ENCODE measurements at places on chromosomes 7 and 10. TPM values are rescaled to one million over a fixed set of nuclear protein-coding genes. Genes with fewer than 3 reads are reported as not detected.

- H3K36me3 ChIP-seq = peaks cover 4% of the 10 kb centered on the region
- no peak overlapping the region for H3K4me3 ChIP-seq
- no peak overlapping the region for H3K27ac ChIP-seq
- DNase-seq = no peak
- H3K4me1 ChIP-seq = peaks cover 18% of the 10 kb centered on the region
Observed at GRCh38 chr10:112677689-112678088, 230.7 kb downstream of the VTI1A start.

- H3K36me3 ChIP-seq = no peaks in the 10 kb centered on the region
- no peak overlapping the region for H3K4me3 ChIP-seq
- no peak overlapping the region for H3K27ac ChIP-seq
- DNase-seq = no peak
- no peaks in the 10 kb centered on the region for H3K4me1 ChIP-seq
Observed at GRCh38 chr10:56383806-56384205, 22.7 kb upstream of the ZWINT start.

Gene TBL2
- 18.2 TPM for total RNA-seq

DNA sequence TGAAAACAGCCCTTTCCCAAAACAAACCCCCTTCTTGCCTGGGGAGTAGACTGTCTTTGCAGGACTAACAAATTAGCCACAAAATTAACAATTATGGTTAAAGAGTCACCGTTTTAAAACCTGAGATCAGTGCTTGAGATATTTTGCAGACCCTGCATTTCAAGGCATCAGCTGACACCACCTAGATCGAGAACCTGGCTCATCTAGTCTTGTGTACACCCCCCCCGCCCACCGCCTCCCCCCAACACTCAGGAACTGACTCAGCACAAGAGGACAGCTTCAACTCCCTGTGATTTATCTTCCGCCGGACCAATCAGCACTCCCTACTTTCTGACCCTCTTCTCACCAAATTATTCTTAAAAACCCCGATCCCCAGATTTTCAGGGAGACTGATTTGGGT is 737.1 kb downstream of the PHTF2 start:
- H3K27ac ChIP-seq = no peak overlapping the region
- H3K4me1 ChIP-seq = no peaks in the 10 kb centered on the region
- DNase-seq = no peak
- H3K36me3 ChIP-seq = no peaks in the 10 kb centered on the region

Measured in thymus (tissue), 14 donors.